Mesendoderm (in vitro differentiated cells): ENCODE measurements at places on chromosomes 16 and 17.

DNA sequence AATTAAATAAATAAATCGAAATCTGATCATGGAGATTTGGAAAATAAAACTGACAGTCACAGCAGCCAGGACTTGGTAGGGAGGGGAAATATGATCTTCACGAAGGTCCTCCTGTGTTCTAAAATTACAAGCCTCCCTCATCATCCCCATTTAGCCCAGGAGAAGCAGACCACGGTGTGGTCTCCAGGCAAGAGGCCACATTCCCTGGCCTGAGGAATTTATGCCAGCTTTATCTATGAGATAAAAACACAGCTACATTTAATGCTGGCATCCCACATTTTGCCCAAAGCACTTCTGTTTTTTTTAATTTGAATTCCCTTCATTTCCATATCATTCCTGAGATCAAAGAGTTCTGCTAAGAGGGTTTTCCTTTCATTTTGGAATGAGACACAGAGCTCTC, 43.2 kb downstream of the ABCC12 start:
- no peak for DNase-seq

- DNase-seq: peak; percentile 34
These were observed 195.8 kb downstream of the KCNJ2 start for GRCh38 chr17:70365091-70365583.

GRCh38 chr17:78317794-78318400, 42.0 kb downstream of the SOCS3 start:
- no peak for DNase-seq

DNA sequence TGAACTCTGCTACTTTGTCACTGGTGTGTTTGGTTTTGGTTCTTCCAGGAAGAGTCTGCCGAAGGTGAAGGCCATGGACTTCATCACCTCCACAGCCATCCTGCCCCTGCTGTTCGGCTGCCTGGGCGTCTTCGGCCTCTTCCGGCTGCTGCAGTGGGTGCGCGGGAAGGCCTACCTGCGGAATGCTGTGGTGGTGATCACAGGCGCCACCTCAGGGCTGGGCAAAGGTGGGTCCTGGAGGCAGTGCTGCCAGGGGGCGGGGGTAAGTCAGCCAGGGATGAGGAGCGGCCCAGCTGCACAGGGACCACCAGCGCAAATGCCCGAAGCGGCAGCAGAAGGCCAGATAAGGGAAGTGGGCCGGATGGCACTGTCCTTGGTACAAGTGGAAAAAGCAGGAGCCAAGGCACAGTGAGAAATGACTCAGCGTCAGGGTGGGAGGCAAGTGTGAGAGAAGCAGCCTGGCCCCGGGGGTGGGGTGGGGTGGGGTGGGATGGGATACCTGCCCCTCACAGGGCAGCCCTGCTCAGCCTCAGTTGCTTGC, 41.9 kb downstream of the TMEM11 start:
- DNase-seq: no peak

- peak; percentile 83 for DNase-seq
These were observed 21.4 kb downstream of the ADORA2B start for GRCh38 chr17:15966183-15966878.

DNA sequence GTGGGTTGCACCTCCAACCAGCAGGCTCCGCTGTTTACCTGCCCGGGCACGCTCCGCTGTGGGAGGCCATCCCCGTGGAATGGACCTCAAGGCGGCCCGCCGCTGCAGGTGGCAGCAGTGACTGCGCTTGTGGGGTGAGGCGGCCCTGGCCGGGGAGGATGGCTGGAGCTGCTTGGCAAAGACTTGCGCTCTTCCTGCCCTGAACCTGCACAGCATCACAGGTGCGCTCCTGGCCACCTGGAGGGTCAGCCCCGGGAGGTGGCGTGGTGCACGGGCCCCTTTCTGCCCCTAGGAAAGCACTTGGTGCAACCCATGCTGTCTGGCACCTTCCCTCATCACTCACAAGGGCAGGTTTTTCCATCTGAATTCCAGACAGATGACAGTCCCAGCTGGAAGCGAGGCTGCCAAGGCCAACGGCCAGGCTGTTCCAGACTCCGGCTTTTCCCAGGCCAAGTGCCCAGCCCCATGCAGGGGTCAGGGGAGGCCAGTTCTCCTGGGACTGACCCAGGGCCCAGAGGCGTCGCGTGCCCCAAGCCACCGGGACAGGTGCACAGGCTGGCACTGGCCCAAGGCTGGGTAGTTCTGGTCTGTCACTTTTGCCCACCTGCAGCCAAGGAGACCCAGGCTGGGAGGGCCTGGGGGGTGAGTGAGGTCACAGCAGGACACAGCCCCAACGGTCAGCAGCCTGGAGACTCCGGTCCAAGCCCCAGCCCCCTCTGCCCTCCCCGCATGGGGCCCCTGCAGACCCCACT, 13.3 kb downstream of the UTS2R start:
- peak; percentile 22 for DNase-seq

GRCh38 chr17:37551788-37552187, 57.4 kb downstream of the SYNRG start:
- no peak for DNase-seq

- no peak for DNase-seq
These were observed 158.7 kb upstream of the TBX2 start for GRCh38 chr17:61240851-61241468.

- DNase-seq: no peak
These were observed 791 bp downstream of the DNAI2 start for GRCh38 chr17:74274709-74275340.

- DNase-seq: no peak
These were observed 361 bp downstream of the UQCRC2 start for GRCh38 chr16:21953541-21953902.

DNA sequence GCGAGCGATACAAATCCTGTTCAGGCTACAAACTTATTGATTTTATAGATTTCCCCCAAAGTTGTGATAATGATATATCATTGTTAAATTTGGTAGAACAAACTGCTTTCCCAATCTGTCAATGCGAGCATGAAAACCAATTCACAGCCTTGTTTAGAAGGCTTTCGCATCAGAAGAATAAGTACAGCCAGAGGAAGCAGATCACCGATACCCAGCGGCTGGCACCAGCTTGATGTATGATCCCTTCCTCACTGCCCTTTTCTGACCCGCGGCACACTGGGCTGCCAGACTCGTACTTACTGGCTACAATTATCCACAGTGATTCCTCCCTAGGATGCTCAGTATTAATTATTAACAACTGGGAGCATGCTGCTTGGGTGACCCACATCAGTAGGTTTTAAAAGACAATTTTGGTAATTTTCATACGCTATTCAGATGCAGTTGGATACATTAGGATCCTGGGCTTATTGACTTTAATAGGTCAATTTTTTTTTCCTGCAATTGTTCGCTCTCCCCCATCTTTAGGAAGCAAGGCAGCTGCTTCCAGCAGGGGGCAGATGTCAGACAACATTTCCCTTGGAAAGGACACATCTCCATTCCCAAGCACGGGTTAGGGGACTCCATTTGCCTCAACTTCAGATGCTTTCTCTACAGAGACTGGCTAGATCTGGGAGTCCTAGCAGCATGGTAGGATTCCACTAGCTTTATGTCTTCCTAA, 582.7 kb upstream of the PSMD7 start:
- peak; percentile 72 for DNase-seq

DNA sequence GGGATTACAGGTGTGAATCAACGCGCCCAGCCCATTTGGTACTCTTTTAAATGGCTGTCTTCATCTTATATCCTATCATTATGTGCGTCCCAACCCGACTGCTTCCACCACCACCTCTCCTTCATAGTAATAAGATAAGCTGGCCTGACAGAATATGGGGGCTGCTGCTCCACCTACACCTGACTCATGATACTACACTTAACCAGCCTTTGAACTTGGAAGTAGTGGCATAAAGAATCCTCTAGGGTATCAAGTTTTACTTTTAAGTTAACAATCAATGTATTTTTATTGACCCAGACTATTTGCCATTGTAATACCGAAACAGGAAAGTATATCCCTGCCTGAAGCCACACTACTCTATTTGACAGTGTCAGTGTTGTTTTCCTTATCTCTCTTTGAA, 18.8 kb downstream of the PDZD9 start:
- DNase-seq: no peak

DNA sequence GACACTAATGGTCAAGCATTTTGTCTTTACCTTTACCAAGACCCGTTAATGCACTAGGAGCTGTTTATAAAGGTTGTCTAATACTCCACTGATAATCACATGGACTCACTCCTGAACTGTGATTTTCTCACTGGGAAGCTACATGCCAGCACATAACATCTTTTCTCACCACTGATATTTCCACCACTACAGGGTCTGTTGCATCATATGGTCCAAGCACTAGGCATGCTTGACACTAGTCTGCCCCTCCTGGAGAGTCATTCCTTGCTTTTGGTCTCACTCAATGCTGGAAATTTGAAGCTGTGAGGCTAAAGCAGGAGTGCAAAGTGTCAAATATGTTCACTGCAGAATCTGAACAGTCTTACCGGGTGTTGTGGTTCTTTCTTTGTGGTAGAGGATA, 1576.8 kb downstream of the CDH8 start:
- peak; percentile 50 for DNase-seq

- no peak for DNase-seq
These were observed 38.3 kb downstream of the TBX4 start for GRCh38 chr17:61490540-61490975.

DNA sequence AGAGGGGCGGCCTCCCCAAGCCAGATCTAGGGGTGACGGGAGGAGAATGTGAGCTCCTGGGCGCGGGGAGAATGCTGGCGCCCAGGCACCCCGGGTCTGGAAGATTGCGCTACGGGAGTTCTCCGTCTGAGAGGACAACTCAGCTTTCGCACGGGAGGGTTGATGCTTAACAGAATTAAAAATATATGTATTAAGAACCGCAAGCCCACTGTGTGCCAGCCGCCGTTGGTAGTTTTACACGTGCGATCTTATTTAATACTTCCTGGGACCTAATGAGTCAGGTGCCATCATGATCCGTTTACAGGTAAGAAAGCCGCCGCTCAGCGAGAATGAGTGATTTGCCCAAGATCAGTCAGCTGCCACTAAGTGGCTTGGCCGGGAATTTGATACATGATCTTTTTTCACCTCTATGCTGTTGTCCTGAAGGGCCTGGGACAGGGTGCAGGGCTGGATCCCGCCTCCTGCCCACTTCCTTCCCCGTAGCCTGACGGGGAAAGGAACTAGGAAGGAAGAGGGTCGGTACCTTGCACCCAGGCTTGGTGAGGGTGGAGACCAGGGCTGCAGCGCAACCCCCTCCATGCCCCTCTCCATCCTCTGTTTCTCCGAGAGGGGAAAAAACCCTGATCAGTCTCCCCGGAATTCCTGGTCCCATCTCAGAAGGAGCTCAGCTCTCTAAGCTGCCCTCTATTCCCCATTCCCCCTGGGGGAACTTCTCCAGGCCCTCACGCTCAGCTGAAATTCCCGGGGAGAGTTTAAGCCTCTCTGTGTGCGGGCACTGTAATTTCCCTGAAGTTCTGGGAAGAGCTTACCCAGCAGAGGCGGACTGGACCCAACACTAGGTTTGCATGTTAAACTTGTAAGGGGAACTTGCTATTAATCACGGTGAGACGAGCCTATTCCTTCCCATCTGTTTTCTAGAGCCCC, 983 bp downstream of the VAT1L start:
- peak; percentile 34 for DNase-seq
